Stimulated activated naive CD4-positive, alpha-beta T cell treated with Interleukin-2 at 50 U/mL for 16 hours (primary cell): ENCODE measurements at places on chromosomes 3 and 15.

GRCh38 chr3:16012086-16012485 is 162.4 kb upstream of the GALNT15 start:
- DNase-seq, result no peak

- peak; percentile 5 for DNase-seq
Measured at GRCh38 chr3:25910997-25911396, 121.1 kb downstream of the OXSM start.

DNA sequence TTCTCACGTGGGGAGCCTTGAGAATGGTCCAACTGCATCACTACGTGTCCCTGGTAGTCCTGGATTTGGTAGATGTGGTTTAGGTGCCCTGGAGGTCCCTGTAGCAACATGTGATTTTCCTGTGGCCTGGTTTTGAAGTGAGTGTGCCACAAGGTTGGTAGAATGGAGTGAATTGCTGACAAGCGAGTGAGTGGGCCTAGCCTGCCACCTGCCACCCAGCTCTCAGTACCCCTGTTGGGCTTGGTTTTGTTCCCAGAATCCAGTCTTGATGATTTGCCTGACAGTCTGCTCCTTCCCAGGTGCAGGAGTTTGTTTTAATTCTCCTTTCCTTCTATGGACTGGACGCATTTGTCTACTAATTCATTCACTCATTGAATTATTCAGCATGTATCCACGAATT is 19.4 kb downstream of the RPLP1 start:
- no peak for DNase-seq

GRCh38 chr15:81567924-81568323 is 193.9 kb upstream of the TMC3 start:
- DNase-seq, result no peak

- no peak for DNase-seq
Measured at GRCh38 chr3:28646435-28646834, 297.8 kb upstream of the AZI2 start.

DNA sequence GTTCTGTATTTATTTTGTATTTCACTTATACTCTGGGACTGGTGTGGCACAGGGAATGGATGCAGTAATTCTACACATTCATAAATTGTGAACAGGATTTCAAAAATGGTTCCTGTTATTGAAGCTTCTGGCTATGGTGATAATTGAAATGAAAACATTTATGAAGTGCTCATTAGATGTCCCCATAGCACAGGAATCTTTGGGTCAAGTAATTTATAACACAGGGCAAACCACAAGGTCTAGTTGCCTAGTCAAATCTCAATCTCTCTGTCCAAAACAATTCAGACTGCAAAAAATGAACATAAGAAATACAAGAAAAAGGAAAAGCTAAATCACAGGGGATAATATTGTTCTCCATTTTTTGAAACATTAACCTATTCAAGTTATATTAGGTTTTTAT is 117.5 kb upstream of the PTPRG start:
- no peak for DNase-seq

DNA sequence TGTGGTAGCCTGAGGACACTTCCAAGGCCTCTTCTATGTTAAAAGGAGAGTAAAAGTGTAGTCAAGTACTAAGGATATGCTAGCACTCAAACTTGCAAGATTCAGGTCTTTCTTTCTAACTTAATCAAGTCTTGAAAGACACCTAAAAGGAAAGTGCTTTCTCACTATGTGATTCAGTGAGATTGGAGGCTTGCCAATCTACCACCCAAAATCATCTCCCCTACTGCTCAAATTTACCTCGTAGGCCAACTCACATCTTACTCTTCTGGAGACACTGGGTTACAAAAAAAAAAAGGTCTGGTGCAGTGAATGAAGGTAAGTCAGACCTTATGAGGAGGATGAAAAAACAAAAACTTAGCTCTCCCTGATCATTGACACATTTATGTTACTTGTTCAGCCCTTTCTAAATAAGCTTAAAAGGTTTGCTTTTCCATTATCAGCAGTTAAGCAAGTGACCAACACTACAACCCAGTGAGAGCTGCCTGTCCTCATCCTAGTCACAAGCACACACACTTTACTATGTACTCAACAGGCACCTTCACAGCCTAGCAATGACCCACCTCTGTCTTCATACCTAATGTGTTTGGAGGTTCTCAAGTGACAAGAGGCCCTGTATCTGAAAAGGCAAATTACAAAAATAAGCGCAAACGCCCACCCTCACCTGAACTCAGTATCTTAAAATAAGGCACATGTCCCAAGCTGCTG is 19.6 kb downstream of the SUMF1 start:
- DNase-seq, result no peak

- no peak for DNase-seq
Measured at GRCh38 chr15:82530606-82531379, 9.5 kb downstream of the RPS17 start.

- no peak for DNase-seq
Measured at GRCh38 chr15:62564886-62565633, 400.0 kb upstream of the C2CD4B start.

- DNase-seq, result no peak
Measured at GRCh38 chr15:101307048-101307896, 12.2 kb upstream of the SNRPA1 start.

- DNase-seq, result no peak
Measured at GRCh38 chr15:67914537-67915460, 75.0 kb upstream of the RNU6-1 start.

DNA sequence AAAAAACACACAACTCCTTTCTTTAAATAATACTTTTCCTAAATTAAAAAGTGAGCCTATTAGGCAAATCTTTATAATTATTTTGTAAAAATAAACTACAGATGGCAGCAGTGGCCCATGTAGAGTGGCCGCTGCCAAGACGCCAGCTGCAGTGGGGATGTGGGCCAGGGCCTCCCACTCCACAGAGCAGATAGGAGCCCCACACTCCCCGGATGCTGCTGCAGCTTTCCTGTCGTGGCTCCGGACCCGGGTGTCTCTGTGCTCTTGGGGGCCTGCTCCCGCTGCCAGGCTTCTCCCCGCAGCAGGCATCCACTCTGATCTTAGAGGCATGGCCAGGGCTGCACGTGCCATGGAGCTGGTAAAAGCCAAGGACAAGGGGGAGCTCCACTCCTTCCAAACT is 67.5 kb downstream of the PROS1 start:
- DNase-seq, result no peak

DNA sequence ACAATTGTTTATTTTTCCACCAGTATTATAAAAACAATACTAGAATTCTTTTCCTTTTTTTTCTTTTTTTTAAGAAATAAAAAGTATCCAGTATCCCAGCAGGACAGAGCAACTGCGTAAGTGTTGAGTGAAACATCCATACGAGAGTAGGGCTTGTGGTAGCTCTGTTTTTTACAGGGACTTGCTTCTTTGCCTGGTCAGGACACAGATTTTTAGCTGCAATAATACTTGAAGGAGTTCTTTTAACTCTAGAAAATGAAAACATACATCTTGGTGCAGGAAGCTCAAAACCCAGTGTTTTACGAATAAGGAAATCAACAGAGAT is 297.7 kb upstream of the NR2E3 start:
- no peak for DNase-seq

- DNase-seq, result no peak
Measured at GRCh38 chr3:127888564-127889107, 26.4 kb upstream of the KBTBD12 start.

GRCh38 chr3:134650431-134651346 is at the start of gene KY:
KY (minus strand) TSS chr3:134651022; CDS start chr3:134650960, 62 bp downstream.
- no peak for DNase-seq

DNA sequence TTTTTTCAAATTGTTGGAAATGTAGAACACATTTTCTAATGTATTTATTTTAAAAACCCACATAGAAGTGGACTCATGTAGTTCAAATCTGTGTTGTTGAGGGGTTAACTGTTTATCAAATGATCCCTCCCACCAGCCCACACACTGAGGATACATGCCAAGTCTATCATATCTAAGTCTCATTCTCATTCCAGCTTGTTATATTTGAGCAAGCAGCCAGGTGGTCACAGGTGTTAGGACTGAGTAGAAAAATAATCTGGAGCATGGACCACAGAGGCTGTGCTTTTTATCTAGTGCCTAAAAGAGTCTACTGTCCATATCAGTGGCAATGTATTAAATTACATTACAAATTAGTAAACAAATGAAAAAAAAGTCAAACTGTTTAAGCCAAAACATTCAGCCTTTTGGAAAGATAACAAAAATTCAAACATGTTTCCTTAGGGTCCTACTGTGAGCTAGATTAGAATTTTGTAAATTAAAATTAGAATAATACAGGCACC is 20.7 kb upstream of the SPESP1 start:
- no peak for DNase-seq

DNA sequence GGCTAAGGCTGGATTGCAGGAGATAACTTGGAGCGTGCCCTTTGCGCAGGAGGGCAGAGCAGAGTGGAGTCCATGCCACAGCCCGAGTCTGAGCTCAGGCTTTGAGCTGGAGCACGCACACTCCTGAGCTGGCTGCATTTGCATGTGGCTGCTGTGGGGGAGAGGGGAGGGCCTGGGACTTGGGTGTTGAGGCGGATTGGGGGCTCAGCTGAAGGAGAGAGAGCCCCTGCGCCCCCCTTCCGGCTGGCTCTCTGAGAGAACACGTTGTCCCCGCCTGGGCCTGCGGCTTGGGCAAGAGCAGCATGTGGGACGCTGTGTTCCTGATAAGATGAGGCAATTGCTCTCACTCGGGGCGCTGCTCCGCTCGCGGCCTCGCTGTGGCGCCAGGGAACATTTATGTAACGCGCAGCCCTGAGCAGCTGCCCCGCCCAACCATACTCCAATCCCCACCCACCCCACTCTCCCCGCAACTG is 39.1 kb downstream of the KLF13 start:
- peak; percentile 78 for DNase-seq

GRCh38 chr3:63352008-63352279 is 73.8 kb downstream of the SYNPR start:
- no peak for DNase-seq

- no peak for DNase-seq
Measured at GRCh38 chr3:140089403-140090072, 154.6 kb downstream of the CLSTN2 start.

DNA sequence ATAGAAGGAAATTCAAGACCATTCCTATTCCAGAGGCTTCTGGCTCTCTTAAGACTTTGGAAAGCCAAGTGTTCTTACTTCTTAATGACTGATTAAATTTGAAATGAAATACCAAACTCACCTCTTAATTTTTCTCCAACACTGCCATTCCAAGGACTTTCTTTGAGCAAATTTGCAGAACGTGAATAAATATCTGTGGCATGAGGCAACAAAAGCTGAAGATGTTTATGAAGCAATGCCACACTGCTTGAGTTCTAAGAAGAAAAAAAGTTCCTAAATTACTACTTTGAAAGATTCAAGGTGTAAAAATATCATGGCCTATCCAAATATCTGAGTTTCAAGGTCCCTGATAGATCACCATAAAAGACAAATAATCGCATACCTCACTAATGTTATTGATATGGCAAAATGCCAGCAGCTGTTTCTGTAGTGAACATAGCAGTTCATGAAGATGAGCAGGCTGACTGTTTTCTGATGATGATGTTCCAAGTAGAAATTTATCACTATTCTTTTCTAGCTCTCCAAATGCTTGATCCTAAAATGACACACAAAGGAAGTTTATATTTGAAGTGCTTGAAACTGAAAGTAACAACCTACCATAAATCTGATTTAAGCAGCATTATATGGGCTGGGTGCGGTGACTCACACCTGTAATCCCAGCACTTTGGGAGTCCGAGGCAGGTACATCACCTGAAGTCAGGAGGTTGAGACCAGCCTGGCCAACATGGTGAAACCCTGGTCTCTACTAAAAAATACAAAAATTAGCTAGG is 104.4 kb downstream of the HERC1 start:
- DNase-seq, result no peak

DNA sequence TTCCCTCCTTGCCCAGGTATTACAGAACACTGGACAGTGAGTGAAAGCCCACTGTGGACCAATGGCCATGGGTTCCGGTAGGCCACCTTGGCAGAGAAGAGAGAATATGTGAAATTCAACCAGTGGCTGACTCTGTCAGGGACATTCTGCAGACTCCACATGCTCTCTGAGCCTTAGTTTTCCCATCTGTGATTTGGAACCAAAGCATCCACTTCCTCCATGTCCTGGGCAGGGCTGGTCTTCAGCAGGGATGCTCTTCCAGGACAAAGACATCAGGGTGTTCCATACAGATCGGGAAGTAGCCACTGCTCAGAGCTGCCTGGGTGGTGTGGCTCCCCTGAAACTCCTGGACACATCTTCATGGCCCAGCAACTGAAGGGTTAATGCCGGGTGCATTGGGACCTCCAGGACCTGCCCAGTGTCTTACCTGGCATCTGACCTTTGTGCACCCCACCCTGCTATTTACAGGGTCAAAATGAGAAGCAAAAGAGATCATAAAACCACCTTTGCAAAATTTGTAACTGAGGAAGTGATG is 28.3 kb upstream of the TRPM1 start:
- no peak for DNase-seq

DNA sequence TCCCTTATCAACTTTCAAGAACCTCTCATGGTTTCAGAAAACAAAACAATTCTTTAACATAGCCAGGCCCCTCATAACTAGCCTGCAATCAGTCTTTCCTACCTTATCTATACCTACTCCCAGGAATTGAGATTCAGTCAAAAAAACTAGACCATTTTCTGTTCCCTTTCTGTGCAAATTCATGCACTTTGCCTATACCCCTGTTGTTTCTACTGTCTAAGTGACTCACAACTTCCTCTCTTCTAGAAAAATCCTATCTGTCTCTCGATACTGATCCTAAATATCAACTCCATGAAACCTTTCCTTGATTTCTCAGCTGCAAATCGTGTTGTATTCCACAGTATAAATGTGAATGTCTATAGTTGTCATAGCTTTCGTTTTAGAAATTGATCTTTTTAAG is 10.9 kb upstream of the IL1RAP start:
- no peak for DNase-seq

DNA sequence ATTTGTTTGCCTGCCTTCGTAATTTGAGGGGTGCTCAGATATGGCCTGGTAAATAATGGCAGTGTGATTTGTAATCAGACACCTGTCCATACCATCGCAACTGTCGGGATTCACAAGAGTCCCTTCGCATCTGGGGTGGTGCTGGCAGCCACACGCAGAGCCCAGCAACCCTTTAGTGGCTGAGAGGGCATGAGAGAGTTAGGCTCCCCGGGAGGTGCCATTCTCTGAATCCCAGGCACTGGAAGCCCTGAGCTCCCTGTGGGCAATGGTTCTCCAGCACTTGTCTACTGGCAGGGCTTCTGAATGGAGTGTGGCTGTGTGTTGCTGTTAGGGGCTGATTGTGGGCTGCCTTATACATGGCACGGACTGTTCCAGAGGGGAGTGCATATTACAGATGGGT is 230.1 kb downstream of the EBLN2 start:
- no peak for DNase-seq

GRCh38 chr3:68874551-68875348 is 57.6 kb downstream of the TAFA4 start:
- no peak for DNase-seq
